ENCODE measurements at places on chromosomes 16 and 17. TPM values are rescaled to one million over a fixed set of nuclear protein-coding genes. Genes with fewer than 3 reads are reported as not detected.

The TAT gene
- 10.6 TPM for total RNA-seq

- no peak for DNase-seq
- H3K27me3 ChIP-seq = no peaks in the 10 kb centered on the region
- H3K27ac ChIP-seq = no peak overlapping the region
- no peak overlapping the region for H3K4me3 ChIP-seq
These were observed 103.3 kb downstream of the ABCA8 start for GRCh38 chr17:68851890-68852289.

The SLC16A13 gene
- total RNA-seq = 2.3 TPM

DNA sequence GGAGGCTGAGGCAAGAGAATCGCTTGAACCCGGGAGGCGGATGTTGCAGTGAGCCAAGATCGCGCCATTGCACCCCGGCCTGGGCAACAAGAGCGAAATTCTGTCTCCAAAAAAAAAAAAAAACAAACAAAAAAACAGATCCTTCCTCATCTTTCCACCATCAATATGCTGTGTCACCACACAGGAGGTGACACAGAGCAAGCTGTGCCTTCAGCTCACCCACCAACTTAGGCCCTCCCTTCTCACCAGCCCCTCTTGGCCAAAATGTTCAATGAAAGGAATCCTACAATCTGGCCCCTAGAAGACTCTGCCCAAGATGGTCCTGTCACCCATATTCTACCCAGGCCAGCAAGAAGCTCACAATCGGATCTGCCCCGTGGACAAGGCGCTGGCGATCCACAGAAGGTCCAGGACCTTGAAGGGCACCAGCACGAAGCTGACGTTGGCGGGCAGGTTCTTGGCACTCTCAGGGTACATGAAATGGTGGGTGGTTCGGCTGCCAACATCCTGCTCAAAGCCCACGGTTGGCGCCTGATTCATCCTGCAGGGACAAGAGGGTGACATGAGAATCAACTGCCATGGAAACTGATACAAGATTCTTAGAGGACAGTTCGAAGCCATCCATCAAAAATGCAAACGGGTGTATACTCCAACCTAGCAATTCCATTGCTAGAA lies 41.4 kb downstream of the DDX19A start:
- H3K27me3 ChIP-seq = no peaks in the 10 kb centered on the region
- no peak overlapping the region for H3K4me3 ChIP-seq
- peaks cover 11% of the 10 kb centered on the region for H3K36me3 ChIP-seq
- H3K27ac ChIP-seq = no peak overlapping the region
- no peak for DNase-seq

DNA sequence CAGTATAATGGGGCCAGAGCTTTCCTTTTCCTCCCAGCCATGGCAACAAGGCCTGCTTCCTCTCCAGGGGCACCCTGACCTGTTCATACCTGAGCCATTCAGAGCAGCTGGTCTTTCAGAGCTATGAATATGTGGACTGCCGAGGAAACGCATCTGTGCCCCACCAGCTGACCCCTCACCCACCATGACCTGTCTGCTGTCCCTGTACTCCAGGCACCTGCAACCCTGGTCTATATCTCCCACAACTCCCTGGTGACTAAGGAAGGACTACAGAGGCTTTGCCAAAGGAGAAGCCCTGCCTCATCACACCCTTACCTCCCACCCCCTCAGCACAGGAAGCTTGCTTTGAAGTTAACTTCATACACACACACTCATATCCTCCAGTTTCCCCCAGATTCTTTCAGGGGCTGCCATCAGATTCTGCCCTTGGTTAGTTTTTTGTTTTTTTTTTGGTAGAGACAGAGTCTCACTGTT lies 6.0 kb downstream of the TMEM106A start:
- H3K4me1 ChIP-seq = peaks cover 33% of the 10 kb centered on the region
- H3K4me3 ChIP-seq = no peak overlapping the region
- no peak for DNase-seq
- no peaks in the 10 kb centered on the region for H3K27me3 ChIP-seq
- no peak overlapping the region for H3K27ac ChIP-seq

DNA sequence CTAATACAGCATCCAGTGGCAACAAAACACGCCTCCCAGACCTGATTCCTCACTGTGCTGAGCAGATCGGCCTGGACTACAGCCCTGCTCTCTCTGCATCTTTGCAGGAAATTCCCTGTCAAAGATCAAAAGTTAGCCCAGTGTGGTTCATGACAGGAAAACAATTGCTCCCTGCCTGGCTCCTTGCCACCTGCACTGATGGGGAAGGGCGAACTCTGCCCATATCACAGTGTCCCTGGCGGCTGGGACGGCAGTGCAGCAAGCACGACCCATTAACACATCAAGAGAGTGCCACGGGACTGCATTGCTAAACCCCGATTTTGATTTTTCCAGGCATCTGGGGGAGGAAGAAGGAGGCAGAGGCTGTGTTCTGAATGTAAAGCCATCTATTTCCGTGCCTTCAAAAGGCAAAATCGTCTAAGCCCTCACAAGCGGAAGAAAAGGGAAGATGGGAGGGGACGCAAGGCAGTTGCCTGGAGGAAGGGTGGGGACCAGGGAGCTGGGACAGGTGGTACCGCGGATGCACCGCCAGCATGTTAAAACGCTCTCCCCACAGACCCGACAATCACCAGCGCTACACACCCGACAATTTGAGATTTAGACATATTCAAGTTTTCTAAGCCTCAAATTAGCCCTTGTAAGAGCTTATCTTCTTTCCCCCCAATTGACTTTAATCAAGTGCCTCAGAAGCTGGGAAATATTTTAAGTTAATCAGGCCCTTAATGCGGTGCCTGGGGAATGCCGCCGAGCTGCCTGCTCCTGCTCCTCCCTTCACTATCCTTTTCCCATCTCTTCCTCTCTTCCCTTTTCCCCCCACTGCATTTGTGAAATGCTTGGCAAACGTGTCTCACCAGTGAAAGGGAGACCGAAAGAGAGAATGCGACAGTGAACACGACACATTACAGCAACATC lies 238.8 kb upstream of the CDH5 start:
- H3K27ac ChIP-seq = no peak overlapping the region
- no peaks in the 10 kb centered on the region for H3K36me3 ChIP-seq

DNA sequence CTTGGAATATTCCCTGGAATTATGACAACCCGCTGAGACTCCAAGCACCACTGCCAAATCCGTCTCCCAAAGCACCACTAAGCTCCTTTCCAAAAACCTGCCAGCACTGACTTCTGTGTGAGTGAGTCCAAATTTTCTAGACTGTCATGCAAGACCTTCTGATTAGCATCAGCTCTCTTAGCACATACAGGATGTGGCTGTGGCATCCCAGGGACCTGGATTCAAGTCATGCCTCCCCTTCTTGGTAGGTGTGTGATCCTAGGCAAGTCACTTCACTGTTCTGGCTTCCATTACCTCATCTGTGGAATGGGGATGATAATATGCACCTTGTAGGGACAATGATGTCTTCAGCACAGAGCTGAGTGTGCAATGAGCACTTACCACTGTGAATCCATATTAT lies 38.3 kb upstream of the USP7 start:
- H3K36me3 ChIP-seq = no peaks in the 10 kb centered on the region
- no peak overlapping the region for H3K4me3 ChIP-seq
- no peak overlapping the region for H3K27ac ChIP-seq
- H3K27me3 ChIP-seq = no peaks in the 10 kb centered on the region
- H3K4me1 ChIP-seq = no peaks in the 10 kb centered on the region

DNA sequence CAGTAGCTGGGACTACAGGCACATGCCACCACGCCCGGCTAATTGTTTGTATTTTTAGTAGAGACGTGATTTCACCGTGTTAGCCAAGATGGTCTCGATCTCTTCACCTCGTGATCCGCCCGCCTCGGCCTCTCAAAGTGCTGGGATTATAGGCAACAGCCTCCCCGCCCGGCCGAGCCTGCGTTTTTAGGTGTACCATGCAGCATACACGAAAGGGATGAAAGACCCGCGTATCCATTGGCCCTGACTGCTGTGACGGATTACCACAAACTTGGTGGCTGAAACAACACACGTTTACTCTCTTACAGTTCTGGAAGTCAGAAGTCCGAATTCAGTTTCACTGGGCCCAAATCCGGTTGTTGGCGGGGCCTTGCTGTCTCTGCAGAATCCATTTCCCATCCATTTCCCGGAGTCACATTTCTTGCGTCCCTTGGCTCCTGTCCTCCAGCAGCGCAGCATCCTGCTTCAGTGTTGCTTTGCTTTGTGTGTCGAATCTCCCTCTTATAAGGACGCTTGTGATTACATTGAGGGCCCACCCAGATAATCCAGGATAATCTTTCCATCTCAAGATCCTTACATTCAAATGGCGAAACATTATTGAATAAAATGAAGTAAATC lies 8.3 kb upstream of the GUCY2D start:
- no peak overlapping the region for H3K4me3 ChIP-seq
- H3K27ac ChIP-seq = no peak overlapping the region
- H3K4me1 ChIP-seq = peaks cover 11% of the 10 kb centered on the region
- peaks cover 5% of the 10 kb centered on the region for H3K27me3 ChIP-seq
- no peaks in the 10 kb centered on the region for H3K36me3 ChIP-seq

The PRRT2 gene
- total RNA-seq = 0.59 TPM

- peaks cover 9% of the 10 kb centered on the region for H3K4me1 ChIP-seq
- no peak for DNase-seq
- H3K36me3 ChIP-seq = peaks cover 4% of the 10 kb centered on the region
- H3K4me3 ChIP-seq = no peak overlapping the region
- no peak overlapping the region for H3K27ac ChIP-seq
These were observed 25.4 kb downstream of the BANP start for GRCh38 chr16:87976665-87977064.

The CCL4L2 gene
- total RNA-seq = 2.8 TPM

- H3K27me3 ChIP-seq = no peaks in the 10 kb centered on the region
- peak within 1 kb of the TSS; percentile 54 for H3K4me3 ChIP-seq
- no peaks in the 10 kb centered on the region for H3K36me3 ChIP-seq
- DNase-seq = peak; percentile 66
These were observed at the start of gene MAP2K6 for GRCh38 chr17:69414408-69415274. TSS of gene MAP2K6 (plus strand) at chr17:69414697. CDS start at chr17:69414985, 288 bp downstream.

The ITGA3 gene
- 0.79 TPM for total RNA-seq

DNA sequence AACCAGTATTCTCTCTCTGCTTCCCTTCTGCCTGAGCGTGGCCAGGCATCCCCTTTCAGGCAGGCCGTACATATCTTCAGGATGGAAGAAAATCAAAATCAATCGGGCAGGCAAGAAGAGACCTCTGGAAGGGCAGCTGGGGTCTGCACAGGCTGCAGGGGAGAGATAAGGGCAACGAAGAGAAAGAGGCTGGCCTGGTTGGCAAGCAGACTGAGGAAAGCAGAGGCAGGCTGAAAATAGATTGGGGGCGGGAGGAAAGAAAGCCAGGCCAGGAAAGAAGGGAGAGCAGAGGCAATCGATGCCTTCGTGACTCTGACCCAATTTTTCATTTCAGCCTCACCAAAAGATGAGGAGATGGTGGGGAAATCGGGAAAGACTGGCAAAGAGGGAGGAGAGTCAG lies 18.1 kb downstream of the PIPOX start:
- H3K27me3 ChIP-seq = no peaks in the 10 kb centered on the region
- H3K36me3 ChIP-seq = peaks cover 5% of the 10 kb centered on the region

The SYNRG gene
- total RNA-seq = 17.8 TPM
